Upper lobe of left lung (tissue), 6 donors: ENCODE measurements at places on chromosomes 12 and 14. TPM values are rescaled to one million over a fixed set of nuclear protein-coding genes. Genes with fewer than 3 reads are reported as not detected.
A peak's percentile ranks its signal among the peaks of the same experiment; 100 is the strongest.

DNA sequence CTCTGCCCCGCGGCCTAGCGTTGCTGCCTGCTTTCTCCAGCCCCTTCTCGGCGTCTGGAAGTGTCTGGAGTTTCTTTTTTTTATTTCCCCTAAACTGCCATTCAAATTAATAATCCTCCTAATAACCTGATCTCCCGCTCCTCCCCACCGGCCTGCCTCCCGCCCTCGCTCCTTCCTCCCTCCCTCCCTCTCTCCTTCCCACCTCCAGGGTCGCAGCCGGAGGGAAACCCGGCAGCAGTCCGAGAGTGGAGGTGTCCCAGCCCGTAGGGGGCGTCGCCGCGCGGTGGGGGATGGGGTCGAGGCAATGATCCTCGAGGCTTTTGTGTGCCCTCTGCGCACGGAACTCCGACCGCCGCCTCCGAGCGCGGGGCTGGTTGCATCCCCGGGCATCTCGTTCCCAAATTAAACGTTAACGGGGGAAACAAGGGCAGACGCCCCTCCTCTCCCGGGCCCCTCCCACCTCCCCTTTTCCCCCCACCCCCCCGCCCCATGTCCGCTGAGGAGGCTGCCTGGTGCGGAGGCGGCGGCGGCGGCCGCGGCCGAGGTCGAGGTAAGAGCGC, 1.0 kb upstream of the SOCS2 start:
- peak; percentile 61 for DNase-seq
- peak overlapping the region; percentile 86 for H3K4me3 ChIP-seq
- peaks cover 4% of the 10 kb centered on the region for H3K27me3 ChIP-seq
- H3K36me3 ChIP-seq, result no peaks in the 10 kb centered on the region

The SMOC1 gene
- total RNA-seq, result 0.92 TPM

The HCFC2 gene
- 11.5 TPM for total RNA-seq

The PRIMA1 gene
- 0.46 TPM for total RNA-seq

The CLEC7A gene
- 59.0 TPM for total RNA-seq

DNA sequence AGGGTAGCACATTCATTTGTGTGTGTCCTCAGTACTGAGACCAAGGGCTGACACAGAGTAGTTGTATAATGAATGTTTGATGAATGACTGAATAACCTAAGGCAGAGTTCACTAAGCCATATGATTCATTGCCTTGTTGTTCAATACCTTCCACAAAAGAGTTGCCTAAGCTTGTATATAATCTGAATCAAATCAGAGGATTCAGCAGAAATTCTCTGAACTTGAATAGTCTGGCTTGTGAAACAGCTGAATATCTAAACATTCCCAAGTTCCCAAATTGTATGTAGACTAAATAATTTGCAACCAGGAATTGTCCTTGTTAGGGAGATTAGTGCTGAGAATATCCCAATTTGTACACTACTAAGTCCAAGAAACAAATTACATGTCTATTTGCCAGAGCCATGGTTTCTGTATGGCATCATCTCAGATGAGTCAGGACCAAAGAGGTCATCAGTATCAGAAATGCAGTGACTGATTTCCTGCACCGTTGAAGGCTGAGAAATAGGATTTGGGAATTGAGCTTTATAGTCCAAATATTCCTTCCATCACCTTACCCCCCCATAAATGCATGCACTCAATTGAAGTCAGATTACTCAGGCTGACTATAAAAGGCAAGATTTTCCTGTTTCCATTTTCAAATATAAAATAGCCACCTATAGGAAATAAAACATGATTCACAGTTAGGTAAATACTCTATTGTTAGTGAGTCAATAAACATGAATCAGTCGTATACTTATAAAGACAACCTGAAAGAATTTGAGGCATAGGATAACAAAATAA, 168.7 kb downstream of the PHLDA1 start:
- no peak for DNase-seq
- H3K4me1 ChIP-seq, result no peaks in the 10 kb centered on the region
- H3K27me3 ChIP-seq, result no peaks in the 10 kb centered on the region
- H3K4me3 ChIP-seq, result no peak overlapping the region

The ARHGDIB gene
- total RNA-seq, result 307 TPM

The ACACB gene
- total RNA-seq, result 122 TPM

DNA sequence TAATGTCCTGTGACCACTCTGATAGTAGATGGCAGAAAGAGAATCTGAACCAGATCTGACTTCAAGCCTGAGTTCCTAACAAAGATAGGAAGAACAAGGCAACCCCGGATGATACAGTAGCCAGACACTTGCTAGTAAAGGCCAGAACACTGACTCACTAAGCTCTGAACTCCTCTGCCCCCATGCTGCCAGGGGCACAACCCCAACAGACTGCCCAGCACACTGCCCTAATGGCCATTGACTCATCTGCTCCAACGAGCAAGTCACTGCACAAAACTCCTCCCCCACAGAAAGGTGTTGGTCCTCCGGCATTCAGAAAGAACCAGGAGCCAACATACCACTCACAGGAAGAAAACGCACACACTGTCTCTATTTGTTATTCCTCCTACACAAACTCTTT, 179.6 kb upstream of the NUDT4 start:
- no peak for DNase-seq
- H3K27ac ChIP-seq, result no peak overlapping the region
- H3K36me3 ChIP-seq, result no peaks in the 10 kb centered on the region
- no peaks in the 10 kb centered on the region for H3K4me1 ChIP-seq
- H3K27me3 ChIP-seq, result no peaks in the 10 kb centered on the region

DNA sequence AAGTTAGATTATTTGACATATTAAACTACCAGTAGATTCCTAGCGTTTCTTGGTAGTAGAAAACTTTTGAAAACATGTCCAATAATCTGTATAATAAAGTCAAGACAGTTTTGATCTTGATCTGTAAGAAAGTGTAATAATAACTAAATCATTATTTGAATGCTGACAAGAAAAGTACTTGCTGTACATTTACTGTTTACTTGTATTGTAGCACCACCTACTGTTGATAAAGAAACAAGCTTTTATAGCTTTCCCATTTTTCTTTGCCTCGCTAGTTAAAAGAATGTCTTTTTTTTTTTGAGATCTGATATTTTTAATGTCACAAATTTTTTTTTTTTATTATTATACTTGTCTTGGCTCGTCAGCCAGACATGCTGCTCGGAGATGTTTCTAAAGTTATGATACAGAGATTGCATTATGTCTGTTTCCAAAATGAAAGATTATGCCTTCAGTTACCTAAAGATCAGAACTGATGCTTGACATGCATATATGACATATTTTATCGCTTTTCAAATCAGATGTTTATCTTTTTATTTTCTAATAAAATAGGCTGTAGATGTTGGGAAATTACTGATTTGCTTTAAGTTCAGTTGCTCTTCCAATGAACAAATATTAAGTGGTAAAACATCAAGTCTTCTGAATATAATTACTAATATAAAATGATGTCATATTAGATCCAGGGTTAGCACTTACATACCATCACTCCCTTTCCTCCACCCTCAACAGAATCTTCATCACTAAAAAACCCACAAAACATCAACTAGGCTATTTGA, 140.5 kb downstream of the AKAP6 start:
- no peak overlapping the region for H3K27ac ChIP-seq
- no peaks in the 10 kb centered on the region for H3K27me3 ChIP-seq
- no peak overlapping the region for H3K4me3 ChIP-seq
- DNase-seq, result no peak

DNA sequence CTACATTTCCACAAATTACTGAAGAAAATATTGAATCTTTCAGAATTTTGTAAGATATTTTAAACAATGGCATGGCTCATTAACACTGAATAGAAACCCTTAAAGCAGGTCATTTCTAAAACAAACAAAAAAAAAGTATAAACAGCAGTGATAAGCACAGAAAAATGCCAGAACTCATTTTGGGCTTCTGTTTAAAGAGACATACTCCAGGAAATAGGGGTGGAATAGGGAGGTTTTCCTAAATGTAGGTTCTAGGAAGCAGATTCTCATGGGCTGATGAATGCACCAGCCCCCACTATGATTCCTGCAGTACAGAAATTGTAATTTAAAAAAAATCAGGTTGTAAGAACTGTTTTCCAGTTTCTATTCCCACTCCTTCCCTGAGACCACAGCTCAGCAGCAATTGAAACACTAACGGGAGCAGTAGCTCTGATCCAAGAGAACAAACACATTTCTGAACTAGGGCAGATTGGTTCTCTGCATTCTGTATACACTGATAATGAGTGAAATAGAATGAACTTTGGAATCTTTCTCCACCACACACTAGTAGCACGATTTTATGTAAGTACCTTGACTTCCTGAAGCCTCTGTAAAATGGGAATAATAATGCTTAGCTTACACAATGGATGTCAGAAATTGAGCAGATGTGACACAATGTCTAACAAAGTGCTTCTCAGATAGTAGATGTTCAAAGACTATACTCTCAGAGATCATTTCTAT, 115.6 kb upstream of the TMTC1 start:
- no peak overlapping the region for H3K4me3 ChIP-seq
- no peaks in the 10 kb centered on the region for H3K27me3 ChIP-seq
- no peaks in the 10 kb centered on the region for H3K36me3 ChIP-seq
- no peak for DNase-seq
- no peaks in the 10 kb centered on the region for H3K4me1 ChIP-seq

DNA sequence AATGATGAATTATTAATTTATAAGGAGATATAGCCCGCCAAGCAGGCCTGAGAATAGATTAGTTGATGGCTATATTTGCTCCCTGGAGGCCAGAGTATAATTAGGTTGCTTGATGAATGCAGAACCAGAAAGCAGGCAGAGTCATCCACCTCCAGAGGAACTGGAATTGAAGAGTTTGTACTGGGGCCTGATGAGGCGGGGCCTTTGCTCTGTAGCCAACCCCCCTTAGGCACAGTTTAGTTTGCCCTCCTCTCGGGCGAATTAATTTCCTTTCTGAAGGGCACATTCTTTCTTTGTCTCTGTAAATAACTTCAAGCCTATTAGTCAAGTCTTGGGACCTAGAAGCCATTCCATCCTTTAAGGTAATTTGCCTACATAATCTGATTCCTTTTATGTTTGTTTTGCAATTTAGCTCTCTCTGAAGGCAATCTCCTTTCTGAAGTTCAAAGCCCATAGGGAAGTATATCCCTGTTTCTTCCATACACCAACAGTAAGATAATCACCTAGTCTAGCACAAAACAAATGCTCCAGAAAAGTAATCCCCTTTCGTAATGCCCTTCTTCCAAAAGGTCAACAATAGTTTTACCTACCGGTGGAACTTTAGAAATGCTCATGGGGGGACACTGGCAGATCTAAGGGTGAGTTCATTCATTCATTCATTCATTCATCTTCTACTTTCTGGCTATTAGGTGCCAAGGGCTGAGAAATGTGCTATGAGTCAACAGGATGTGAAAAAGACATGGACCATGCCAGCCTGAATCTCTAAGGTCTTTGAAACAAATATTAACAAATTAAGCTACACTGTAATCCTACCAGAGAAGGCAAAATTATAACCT, 84.8 kb upstream of the NUDT4 start:
- H3K36me3 ChIP-seq, result no peaks in the 10 kb centered on the region
- DNase-seq, result no peak
- H3K27ac ChIP-seq, result no peak overlapping the region
- H3K27me3 ChIP-seq, result no peaks in the 10 kb centered on the region
- H3K4me3 ChIP-seq, result no peak overlapping the region
- no peaks in the 10 kb centered on the region for H3K4me1 ChIP-seq

The NEK9 gene
- 92.0 TPM for total RNA-seq

GRCh38 chr14:20782280-20782890, 1.3 kb downstream of the RNASE6 start:
- H3K27me3 ChIP-seq, result no peaks in the 10 kb centered on the region
- peak overlapping the region; percentile 36 for H3K4me3 ChIP-seq
- H3K27ac ChIP-seq, result peak overlapping the region; percentile 77
- no peak for DNase-seq
- no peaks in the 10 kb centered on the region for H3K36me3 ChIP-seq

The PLCZ1 gene
- total RNA-seq, result not detected

GRCh38 chr12:10213168-10214135, 775 bp downstream of the GABARAPL1 start:
- H3K27ac ChIP-seq, result peak overlapping the region; percentile 100
- H3K27me3 ChIP-seq, result no peaks in the 10 kb centered on the region
- DNase-seq, result peak; percentile 93

DNA sequence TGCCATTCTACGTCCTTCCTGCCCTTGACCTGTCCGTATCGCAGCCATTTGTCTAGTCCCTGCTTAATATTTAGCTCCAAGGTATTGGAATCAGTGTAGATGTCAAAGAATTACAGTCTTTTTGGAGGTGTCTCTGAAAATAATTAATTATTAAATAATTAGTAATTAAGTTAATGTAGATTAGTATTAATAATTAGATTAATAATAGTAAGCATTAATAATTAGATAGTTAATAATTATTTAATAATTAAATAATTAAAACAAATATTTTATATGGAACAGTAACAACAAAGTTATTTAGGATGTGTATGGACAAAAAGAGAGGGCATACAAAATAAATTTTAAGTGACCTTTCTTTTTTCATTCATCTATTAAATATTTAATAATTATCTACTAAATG, 639.6 kb downstream of the AACS start:
- no peak overlapping the region for H3K27ac ChIP-seq
- H3K27me3 ChIP-seq, result no peaks in the 10 kb centered on the region
- H3K36me3 ChIP-seq, result no peaks in the 10 kb centered on the region
- H3K4me3 ChIP-seq, result no peak overlapping the region
- no peak for DNase-seq

- H3K4me3 ChIP-seq, result peak overlapping the region; percentile 99
- no peaks in the 10 kb centered on the region for H3K36me3 ChIP-seq
- peak; percentile 39 for DNase-seq
- H3K4me1 ChIP-seq, result peaks cover 39% of the 10 kb centered on the region
- H3K27ac ChIP-seq, result peak overlapping the region; percentile 79
These were observed 883 bp upstream of the CDCA4 start for GRCh38 chr14:105021656-105022275.

The C1QL4 gene
- not detected for total RNA-seq

GRCh38 chr12:90974286-90974685, 19.3 kb upstream of the CCER1 start:
- H3K27ac ChIP-seq, result no peak overlapping the region
- no peaks in the 10 kb centered on the region for H3K27me3 ChIP-seq
- H3K4me1 ChIP-seq, result no peaks in the 10 kb centered on the region

DNA sequence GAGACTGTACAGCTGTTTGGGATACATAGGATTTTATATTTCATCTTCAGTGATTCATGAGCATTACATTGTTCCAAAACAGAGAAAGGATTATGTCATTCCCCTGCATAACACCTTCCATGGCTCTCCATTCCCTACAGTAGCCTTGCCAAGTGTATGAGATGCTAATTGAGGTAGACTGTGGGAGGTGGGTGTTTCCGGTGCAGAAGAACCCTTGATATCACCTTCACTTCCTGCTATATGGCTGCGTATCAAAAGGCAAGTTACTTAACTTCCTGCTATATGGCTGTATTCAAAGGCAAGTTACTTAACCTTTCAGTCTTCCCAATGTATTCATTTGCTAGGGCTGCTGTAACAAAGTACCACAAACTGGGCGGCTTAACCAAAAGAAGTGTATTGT, 11.2 kb downstream of the FAR2 start:
- peak overlapping the region; percentile 31 for H3K27ac ChIP-seq
- peaks cover 23% of the 10 kb centered on the region for H3K4me1 ChIP-seq

DNA sequence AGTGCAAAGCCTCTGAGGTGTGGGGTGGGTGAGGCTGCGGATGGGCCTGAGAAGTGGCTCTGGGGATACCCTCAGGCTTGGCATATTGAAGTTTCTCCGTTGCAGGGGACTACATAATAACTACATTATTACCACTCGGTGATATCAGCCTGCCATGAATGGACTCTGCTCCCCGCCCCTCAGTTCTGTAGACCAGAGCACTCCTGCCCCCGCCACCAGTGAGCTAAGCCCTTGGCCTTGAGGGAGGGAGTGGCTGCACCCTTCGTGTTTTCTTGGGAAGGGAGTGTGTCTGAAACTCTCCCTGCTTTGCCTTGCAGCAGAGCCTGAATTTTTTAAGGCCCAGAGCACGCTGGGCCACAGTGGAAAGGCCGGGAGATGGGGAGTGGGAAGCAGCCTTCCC, 1.7 kb downstream of the ORAI1 start:
- H3K27ac ChIP-seq, result peak overlapping the region; percentile 93
- peak overlapping the region; percentile 63 for H3K4me3 ChIP-seq
- H3K4me1 ChIP-seq, result peaks cover 64% of the 10 kb centered on the region
